NCI-H510A (cell line): ENCODE measurements at places on chromosomes 5 and 9.

- DNase-seq = no peak
These were observed 690.4 kb downstream of the SLCO4C1 start for GRCh38 chr5:101605700-101606099.

- DNase-seq = no peak
These were observed 18.3 kb upstream of the MUSK start for GRCh38 chr9:110650261-110650660.

DNA sequence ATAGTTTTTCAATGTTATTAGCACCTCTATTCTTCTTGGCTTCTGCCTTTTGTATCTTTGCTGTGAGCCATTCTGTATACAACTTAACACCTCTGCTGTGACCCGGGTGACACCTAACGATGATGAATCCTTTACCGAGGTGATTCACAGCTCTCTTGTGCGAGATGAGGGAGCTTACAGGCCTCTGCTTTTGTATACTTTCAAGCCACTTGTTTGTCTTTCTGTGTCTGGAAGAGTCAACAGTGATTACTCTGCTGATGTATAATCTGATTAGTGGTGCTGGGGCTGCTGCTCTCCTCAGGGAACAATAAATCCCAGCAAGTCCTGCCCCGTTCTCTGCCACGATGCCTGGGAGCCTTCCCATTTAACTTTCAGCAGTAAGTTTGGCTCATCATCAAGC lies 442.9 kb upstream of the SGCD start:
- DNase-seq = no peak

- DNase-seq = no peak
These were observed 474.9 kb upstream of the CDH10 start for GRCh38 chr5:25119650-25120049.

GRCh38 chr9:121706149-121706750 lies 54.8 kb downstream of the DAB2IP start:
- no peak for DNase-seq
